ENCODE measurements at places on chromosomes 1 and 21.

- DNase-seq = peak; percentile 82
Measured at GRCh38 chr1:27418326-27419185, 26.1 kb downstream of the GPR3 start.

GRCh38 chr1:7432102-7432899, 338.8 kb upstream of the VAMP3 start:
- no peak for DNase-seq

GRCh38 chr1:154992721-154993571, 440 bp upstream of the LENEP start:
- no peak for DNase-seq

DNA sequence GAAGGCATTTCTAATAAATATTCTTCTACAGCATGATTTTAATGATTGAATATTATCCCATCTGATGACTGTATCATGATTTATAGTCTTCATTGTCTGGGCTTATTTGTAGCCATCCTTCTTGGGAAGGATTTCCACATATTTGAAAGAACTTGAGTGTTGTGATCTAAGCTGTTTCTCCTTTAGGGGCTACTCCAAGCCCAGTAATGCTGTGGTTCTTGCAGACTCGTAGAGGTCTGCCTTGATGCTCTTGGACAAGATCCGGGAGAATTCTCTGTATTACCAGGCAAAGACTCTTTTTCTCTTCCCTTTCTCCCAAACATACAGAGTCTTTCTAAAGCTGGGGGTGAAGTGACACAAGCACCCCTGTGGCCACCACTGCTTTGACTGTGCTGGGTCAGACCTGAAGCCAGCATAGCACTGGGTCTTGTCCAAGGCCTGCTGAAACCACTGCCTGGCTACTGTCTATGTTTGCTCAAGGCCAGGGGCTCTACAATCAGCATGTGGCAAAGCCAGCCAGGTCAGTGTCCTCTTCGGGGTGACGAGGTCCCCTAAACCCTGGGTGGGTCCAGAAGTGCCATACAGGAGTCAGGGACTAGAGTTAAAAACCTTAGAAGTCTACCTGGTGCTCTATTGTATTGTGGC, 107.4 kb downstream of the GIPC2 start:
- no peak for DNase-seq

DNA sequence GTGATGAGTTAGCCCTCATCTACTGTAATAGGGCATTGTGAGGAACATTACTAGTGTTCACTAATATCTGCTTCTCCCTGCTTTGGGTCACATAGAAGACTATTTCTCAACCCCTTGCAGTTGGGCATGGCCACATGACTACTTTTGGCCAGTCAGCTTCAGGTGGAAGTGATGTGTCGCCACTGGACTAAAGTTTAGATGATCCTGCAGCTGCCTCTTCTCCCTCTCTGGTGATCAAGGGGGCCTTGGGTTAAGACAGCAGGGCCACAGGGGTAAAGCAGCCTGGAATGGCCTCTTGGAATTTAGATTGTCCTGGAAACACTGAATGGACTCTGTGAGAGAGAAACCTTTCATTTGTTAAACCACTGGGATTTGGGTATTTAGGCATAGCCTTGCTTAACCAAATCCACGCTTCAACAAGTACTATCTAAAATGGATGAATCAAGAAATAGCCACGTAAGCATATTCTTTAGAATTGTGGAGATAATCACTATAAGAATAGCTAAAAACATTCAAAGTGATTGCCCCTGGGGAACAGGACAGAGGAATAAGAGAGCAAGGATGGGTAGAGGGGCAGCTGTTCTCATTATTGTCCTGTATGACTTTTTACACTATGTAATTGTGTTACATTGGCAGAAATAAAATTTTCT, 41.2 kb downstream of the OPRD1 start:
- DNase-seq = no peak

DNA sequence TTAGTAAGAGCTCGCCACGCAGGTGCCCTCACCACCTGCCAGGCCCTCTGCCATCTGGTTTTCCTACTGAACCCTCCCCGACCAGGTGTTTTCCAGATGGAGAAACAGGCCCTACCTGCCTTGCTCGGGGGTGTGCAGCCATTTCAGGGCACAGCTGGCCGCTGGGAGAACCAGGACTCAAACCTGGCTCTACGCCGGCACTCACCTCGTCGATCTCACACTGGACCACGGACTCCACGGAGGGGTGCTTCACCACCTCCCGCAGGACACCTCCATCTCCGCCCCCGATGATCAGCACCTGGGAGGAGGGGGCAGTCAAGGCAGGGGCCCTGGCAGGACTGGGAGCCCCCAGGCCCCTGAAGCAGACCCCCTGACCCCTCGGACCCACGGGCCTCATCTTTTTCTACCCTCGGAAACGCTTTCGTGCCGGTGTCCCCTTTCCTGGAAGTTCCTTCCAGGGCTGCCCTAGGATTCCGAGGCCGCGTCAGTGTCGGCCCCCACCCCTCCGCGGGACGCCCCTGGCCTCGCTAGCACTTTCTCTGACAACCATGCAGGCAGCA, 1.1 kb downstream of the SRM start:
- no peak for DNase-seq

GRCh38 chr1:204398197-204399125, 13.2 kb downstream of the PPP1R15B start:
- peak; percentile 81 for DNase-seq

GRCh38 chr1:221867003-221867402, 125.1 kb upstream of the DUSP10 start:
- DNase-seq = no peak
